ENCODE measurements at places on chromosomes 11 and 22. TPM values are rescaled to one million over a fixed set of nuclear protein-coding genes. Genes with fewer than 3 reads are reported as not detected.

LMO2 gene
- total RNA-seq = 36.0 TPM

MMP10 gene
- not detected for total RNA-seq

MOV10L1 gene
- 1.8 TPM for total RNA-seq

GPHA2 gene
- not detected for total RNA-seq

APOL5 gene
- total RNA-seq = not detected

AMPD3 gene
- total RNA-seq = 9.0 TPM

METTL15 gene
- total RNA-seq = 11.5 TPM

KIRREL3 gene
- 0.22 TPM for total RNA-seq

DNA sequence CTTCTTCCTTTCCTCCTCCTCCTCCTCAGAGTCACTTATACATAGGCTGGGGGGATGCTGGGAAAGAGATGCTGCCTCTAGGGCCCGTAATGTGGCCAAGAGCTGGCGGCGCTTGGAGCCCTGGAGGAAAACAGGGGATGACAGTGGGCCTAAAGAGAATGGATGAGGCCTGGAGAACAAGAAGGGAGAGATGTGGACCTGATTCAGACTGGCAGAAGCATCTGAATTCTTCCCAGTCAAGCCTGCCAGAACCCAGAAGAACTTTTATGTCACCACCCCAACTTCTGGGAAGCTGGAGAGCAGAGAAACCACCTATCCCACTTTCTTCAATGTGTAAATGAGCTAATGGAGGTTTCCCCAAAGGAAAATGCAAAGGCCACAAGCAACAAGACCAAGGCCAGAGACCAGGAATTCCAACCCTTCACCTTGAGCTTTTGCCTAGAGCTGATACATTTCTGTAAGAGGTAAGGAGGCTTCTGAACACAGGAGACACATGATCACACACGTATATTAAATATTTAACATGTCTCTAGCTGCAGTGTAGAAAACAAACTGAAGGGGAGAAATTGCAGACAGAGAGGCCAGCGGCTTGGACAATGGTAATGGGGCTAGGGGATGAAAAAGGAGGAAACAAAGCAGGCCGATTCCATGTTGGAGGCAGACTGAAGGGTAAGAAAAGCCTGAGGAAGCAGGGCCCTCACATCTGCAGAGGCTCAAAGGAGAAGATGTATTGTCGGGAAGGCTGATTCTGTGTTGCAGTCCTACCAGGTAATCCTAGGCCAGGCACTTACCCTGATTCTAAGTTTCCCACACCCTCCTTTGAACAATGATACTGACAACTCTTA lies 1.1 kb downstream of the RRP8 start:
- H3K4me3 ChIP-seq = peak overlapping the region; percentile 64
- peaks cover 39% of the 10 kb centered on the region for H3K36me3 ChIP-seq
- peak overlapping the region; percentile 99 for H3K27ac ChIP-seq
- H3K4me1 ChIP-seq = peaks cover 41% of the 10 kb centered on the region
- no peak for DNase-seq
- no peaks in the 10 kb centered on the region for H3K27me3 ChIP-seq

- no peaks in the 10 kb centered on the region for H3K27me3 ChIP-seq
- H3K36me3 ChIP-seq = no peaks in the 10 kb centered on the region
- peaks cover 5% of the 10 kb centered on the region for H3K4me1 ChIP-seq
- H3K27ac ChIP-seq = no peak overlapping the region
These were observed 49.5 kb downstream of the IGF2 start for GRCh38 chr11:2089536-2090165.

- no peak for DNase-seq
- H3K27me3 ChIP-seq = no peaks in the 10 kb centered on the region
- no peak overlapping the region for H3K4me3 ChIP-seq
- no peaks in the 10 kb centered on the region for H3K4me1 ChIP-seq
These were observed 207.1 kb upstream of the PLET1 start for GRCh38 chr11:112467721-112468120.

GRCh38 chr11:36313750-36314433 lies 17.8 kb downstream of the PRR5L start:
- no peak for DNase-seq
- no peaks in the 10 kb centered on the region for H3K36me3 ChIP-seq
- no peaks in the 10 kb centered on the region for H3K4me1 ChIP-seq
- no peaks in the 10 kb centered on the region for H3K27me3 ChIP-seq

GRCh38 chr11:125903711-125904659 lies at the start of gene DDX25:
DDX25 (plus strand) TSS chr11:125904508; CDS start chr11:125904518, 10 bp downstream.
- peak; percentile 83 for DNase-seq
- peaks cover 16% of the 10 kb centered on the region for H3K27me3 ChIP-seq
- H3K4me3 ChIP-seq = peak within 1 kb of the TSS; percentile 63
- peaks cover 22% of the 10 kb centered on the region for H3K4me1 ChIP-seq

GRCh38 chr11:109612496-109612895 lies 190.5 kb downstream of the C11orf87 start:
- no peak overlapping the region for H3K27ac ChIP-seq
- H3K4me1 ChIP-seq = no peaks in the 10 kb centered on the region
- H3K36me3 ChIP-seq = no peaks in the 10 kb centered on the region
- H3K4me3 ChIP-seq = no peak overlapping the region
- no peak for DNase-seq

DNA sequence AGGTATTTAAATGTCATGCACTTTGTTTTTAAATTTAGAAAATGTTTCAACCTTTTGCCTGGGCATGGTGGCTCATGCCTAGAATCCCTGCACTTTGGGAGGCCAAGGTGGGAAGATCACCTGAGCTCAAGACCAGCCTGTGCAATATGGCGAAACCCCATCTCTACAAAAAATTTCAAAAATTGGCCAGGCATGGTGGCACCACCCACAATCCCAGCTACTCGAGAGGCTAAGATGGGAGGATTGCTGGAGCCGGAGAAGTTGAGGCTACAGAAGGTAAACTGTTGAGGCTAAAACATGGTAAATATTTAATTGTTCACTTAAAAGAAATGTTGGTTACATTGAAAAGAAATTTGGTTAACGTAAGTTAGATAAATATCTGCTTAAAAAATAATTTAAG lies 108.4 kb upstream of the IGLL5 start:
- H3K4me3 ChIP-seq = no peak overlapping the region
- no peaks in the 10 kb centered on the region for H3K4me1 ChIP-seq
- no peaks in the 10 kb centered on the region for H3K27me3 ChIP-seq
- no peak overlapping the region for H3K27ac ChIP-seq
- no peak for DNase-seq

- DNase-seq = no peak
- H3K27ac ChIP-seq = no peak overlapping the region
- no peaks in the 10 kb centered on the region for H3K4me1 ChIP-seq
- no peak overlapping the region for H3K4me3 ChIP-seq
These were observed 22.6 kb downstream of the TMEM218 start for GRCh38 chr11:125088576-125089455.

DNA sequence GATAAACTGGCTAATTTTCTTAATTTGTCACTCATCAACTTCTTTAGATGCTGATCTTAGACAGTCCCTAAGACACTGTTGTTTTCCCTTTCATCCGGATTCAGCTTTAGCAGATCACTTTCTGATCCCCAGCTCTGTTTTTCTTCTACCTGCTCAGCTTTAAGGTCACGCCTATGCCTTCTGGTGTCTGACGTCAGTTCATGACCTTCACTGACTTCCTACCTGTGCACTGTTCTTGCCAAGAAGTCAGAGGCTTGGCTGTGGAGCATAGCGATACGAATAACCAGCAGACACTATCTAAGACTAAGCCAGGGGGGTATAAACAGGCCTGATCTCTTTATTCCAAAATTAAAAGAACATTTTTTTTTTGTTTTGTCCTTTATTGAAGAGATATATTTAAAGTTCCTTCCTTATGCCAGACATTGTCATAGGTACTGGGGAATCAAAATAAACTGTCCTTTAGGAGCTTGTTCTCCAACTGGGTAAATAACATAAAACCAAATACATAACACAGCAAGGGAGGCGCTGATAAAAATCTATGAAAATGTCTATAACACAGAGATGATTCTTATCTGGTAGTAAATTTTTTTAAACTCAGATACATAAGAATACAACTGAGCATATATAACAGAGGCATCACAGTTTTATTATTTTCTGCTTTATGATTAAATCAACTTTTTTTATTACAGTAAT lies 352.2 kb upstream of the CTSC start:
- DNase-seq = no peak
- no peaks in the 10 kb centered on the region for H3K27me3 ChIP-seq
- no peaks in the 10 kb centered on the region for H3K36me3 ChIP-seq
- H3K4me1 ChIP-seq = no peaks in the 10 kb centered on the region
- H3K4me3 ChIP-seq = no peak overlapping the region
- H3K27ac ChIP-seq = no peak overlapping the region

- no peak for DNase-seq
- no peaks in the 10 kb centered on the region for H3K36me3 ChIP-seq
- no peak overlapping the region for H3K27ac ChIP-seq
- peaks cover 49% of the 10 kb centered on the region for H3K4me1 ChIP-seq
These were observed 2.9 kb downstream of the SMCO4 start for GRCh38 chr11:93540337-93540736.

- H3K4me1 ChIP-seq = peaks cover 49% of the 10 kb centered on the region
- no peak for DNase-seq
- H3K27me3 ChIP-seq = no peaks in the 10 kb centered on the region
These were observed 5.6 kb upstream of the SYT8 start for GRCh38 chr11:1829039-1829820.

DNA sequence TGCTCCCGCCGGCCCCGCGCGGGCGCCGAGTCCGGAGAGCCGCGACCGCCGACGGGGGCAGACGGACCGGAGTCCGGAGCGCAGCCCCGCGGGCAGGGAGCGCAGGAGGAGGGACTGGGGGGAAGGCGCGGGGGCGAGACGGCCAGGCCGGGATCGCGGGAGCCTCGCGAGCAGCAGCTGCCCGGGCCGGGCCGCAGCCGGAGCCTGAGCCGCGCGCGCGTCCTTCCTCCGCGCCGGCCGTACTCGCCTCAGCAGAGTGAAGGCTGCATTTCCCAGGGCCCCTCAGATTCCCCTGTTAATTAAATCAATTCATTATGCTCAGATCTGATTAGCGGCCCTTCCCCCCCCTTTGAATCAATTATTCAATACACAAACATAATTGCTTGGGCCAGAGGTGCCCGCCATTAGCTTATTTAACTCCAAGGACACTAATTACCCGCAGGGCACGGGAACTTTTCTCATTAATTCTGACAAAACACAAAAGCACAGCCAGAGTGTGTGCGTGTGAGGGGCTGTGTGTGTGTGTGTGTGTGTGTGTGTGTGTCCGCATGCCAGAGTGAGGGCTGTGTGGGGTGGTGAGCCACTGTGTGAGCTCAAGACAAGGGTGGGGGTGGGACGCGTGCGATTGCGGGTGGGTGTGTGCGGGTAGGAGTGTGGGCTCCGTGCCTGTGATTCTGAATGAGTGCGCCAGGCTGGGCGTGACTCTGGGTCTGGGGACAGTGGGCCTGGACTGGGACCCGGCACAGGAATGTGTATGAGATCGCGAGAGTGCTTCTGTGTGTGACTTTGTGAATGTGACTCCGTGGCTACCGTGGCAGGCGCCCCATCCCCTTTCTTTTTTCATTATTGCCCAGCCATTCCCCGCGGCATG lies 5.1 kb upstream of the LMO1 start:
- peaks cover 17% of the 10 kb centered on the region for H3K4me1 ChIP-seq
- DNase-seq = peak; percentile 15
- peaks cover 19% of the 10 kb centered on the region for H3K27me3 ChIP-seq
- no peaks in the 10 kb centered on the region for H3K36me3 ChIP-seq
- H3K27ac ChIP-seq = no peak overlapping the region

GRCh38 chr11:111177037-111177871 lies 68.3 kb upstream of the POU2AF2 start:
- no peak overlapping the region for H3K27ac ChIP-seq
- no peak for DNase-seq
- peaks cover 7% of the 10 kb centered on the region for H3K4me1 ChIP-seq
- no peaks in the 10 kb centered on the region for H3K36me3 ChIP-seq
- H3K4me3 ChIP-seq = no peak overlapping the region
- H3K27me3 ChIP-seq = no peaks in the 10 kb centered on the region

GRCh38 chr11:73347067-73347466 lies 29.1 kb upstream of the RELT start:
- H3K27me3 ChIP-seq = no peaks in the 10 kb centered on the region
- no peak overlapping the region for H3K27ac ChIP-seq
- no peak for DNase-seq

DNA sequence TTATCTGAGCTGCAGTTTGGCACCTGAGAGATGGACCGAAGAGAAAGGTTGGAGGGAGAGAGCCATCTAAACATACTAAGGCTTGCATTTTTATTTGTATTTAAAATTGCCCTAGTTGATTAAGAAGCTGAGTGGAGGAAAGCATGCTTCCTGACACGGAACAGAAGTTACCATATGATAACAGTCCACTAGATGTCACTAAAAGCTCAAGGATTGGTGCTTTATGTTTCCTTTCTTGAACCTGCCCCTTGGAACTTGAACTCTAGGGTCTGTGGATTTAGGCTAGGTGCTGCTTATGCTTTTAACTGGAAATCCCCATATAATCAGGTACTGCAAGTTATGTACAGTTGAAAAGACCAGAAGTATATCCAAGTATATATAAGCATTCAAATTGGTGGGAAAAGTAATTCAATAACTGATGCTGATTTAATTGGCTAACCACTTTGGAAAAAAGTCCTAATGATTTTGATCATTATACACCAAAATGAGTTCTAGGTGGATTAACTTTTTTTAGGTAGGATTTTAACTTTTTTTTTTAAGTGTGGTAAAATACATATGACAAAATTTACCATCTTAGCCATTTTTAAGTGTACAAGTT lies 9.5 kb downstream of the RBMXL2 start:
- H3K4me1 ChIP-seq = no peaks in the 10 kb centered on the region
- H3K27ac ChIP-seq = no peak overlapping the region
- no peak for DNase-seq
- H3K36me3 ChIP-seq = no peaks in the 10 kb centered on the region
- H3K27me3 ChIP-seq = no peaks in the 10 kb centered on the region

DNA sequence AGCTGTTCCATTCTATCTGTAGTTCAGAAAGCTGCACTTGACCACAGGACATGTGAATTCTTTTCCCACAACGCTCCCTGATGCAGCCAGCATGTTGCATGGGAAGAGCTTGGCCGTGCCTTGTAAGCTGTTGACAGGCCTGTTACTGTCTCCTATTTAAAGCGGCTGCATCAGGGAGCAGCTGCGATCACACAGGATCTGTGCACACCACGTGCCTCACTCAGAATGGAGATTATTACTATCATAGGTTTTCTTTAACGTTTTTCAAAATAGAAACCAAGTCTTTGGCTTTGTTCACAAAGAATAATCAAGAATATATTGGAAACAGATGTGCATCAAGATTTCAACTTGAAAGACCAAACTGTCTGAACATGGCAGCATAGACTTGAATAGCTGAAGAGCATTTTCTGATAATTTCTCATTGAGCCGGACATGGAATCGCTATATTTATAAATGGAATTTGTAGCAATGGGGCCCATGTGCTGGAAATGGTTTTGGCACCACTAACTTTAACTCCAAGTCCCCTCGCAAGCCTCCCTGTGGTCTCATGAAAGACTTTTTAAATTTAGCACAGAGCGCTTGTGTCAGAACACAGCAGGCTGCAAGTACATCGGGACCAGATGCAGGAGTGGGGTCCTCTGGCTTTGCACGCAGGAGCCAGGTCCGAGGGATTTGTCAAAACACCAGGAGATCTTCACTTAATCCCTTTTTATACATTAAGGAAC lies 40.8 kb upstream of the MYO18B start:
- no peaks in the 10 kb centered on the region for H3K27me3 ChIP-seq
- H3K27ac ChIP-seq = no peak overlapping the region
- H3K4me1 ChIP-seq = no peaks in the 10 kb centered on the region
- H3K4me3 ChIP-seq = no peak overlapping the region
- H3K36me3 ChIP-seq = no peaks in the 10 kb centered on the region
- no peak for DNase-seq
